ENCODE measurements at places on chromosomes 7 and 10.

- no peak for DNase-seq
Measured at GRCh38 chr7:126460664-126461063, 792.1 kb downstream of the GRM8 start.

DNA sequence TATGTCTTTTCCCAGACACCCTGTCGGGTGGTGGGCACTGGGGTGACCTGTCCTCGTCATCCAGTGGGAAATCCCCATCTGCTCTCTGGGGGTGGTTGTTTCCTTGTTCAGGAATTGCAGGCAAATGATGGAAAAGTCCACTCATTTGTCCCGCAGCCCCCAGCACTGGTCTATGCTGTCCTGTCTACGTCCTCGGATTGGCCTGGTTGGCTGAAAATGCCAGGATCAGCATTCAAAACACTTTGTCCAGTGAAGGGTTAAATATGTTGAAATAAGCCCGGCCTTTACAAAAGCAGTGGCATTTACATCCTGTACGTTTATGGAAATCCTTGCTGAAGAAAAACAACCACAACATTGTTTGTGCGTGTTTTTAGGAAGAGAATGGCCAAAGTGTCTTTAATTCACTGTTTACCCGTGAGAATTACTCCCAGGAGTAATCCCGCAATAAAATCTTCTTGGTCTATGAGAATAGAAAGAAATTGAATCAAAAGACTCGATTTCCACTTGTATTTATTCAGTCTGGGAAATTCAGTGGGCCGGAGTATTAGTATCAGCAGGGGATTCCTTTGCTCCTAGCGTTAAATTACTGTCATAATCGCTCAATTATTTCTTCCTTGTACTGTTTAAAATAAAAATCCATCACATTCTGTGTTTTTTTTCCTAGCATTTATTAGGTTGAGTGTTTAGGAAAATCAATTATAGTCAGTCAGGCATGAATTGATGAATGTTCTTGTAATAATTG lies 116.8 kb upstream of the SH2B2 start:
- no peak for DNase-seq

DNA sequence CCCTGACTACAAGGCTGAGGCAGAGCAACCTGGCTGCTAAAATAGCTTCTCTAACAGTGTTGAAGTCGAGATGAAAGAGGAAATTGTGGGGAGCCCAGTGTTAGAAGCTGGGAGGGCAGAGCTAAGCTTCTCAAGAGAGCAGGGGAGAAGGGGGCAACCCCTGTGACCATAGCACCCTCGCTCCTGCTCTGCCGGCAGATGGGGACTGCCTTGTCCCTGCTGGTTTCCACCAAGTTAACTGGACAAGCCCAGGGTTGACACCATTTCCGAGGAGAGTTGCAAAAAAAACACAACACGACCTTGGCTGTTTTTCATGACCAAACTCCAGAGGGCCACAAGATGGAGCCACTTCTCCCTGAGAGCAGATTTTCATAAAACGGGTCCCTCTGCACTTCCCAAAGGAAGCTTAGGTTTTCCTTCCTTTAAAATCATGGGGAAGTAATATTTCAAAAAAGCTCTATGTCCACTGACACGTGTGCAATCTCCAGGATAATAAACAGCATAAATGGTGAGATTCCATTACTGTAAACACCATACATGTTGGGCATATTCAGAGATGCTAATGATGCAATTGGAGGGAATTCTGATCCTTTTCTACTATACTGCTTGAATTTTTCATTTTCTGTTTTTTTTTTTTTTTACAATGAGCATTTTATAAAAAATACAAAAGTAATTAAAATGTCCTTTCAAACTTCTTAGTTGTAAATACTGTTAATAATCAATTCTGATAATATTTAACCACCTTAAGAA lies 140.4 kb downstream of the PIP4K2A start:
- no peak for DNase-seq

DNA sequence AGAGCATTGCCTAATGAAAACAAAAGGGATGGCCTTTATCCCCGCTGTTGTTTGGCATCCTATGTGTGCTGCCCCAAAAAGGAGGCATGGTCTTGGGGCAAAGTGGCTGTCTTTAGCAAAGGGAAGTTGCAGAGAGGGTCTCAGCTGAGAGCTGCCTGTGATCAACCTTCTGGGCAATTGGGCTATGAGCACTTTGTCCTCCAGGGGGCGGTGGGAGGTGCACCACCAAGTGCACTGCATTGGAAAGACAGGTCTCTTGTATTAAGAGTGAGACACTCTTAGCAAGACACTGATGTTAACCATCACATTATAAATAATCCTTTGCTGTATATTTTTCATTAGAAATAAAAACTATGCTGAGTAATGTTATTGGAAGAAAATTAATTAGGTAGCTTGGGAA lies 314.8 kb downstream of the POM121L12 start:
- DNase-seq: no peak

DNA sequence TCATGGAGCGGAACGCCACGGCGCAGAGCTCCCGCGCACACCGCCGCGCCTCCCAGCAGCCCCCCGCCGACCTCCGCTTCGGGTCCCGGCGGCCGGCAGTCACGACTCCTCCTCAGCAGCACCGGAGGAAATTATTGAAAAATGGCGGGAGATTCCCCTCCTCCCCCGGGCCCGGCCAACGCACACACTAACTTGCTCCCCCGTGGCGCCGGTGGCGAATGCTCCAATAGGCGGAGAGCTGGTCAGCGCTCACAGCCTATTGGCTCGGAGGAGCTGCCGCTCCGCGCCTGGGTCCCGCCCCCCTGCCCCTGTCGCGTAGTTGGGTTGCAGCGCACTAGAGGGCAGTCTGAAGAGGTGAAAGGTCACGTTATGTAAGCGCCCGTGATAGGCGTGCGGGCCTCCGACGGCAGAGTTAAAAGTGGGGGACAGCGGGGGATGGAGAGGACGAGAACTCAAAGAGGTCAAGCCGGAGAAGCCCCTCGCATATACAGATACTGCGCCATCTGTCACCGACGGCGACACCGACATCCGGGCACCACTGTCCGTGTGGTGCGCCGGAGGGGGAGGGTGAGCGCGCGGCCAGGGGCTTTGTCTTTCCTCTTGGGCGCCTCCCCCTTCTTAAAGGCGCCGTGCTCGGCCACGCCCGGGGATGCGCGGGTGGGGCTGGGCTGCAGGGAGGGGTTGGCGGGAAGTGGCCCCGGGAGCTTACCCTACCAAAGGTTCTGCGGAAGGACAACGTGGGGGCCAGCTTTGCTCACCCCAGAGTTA lies at the start of gene BAZ1B:
BAZ1B (minus strand) TSS at position 189 of the 768 bp plus-strand sequence. CDS start 360 bp downstream, outside the sequence.
- DNase-seq: peak; percentile 94

GRCh38 chr7:603152-603951 lies 83.7 kb upstream of the PDGFA start:
- no peak for DNase-seq

- DNase-seq: peak; percentile 56
Measured at GRCh38 chr7:135980665-135981180, 3.6 kb upstream of the MTPN start.

- no peak for DNase-seq
Measured at GRCh38 chr7:22698767-22699166, 28.2 kb upstream of the IL6 start.

DNA sequence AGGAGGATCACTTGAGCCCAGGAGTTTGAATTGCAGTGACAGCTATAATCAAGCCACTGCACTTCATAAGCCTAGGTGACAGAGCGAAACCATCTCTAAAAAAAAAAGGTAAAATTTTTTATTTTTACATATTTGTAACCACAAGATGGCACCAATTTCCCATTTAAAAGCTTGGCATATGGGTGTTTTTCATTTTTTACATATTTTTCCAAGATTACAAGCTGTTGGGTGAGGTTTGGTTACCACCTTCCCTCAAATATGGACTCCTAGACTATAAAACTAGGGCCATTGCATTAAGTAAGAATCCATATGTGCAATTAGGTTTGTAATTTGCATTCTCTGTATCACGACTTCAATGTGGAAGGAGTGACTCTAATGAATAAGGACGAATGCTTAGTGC lies 129.3 kb upstream of the ACBD5 start:
- no peak for DNase-seq

GRCh38 chr7:1922071-1922869 lies 252.2 kb downstream of the ELFN1 start:
- DNase-seq: no peak

DNA sequence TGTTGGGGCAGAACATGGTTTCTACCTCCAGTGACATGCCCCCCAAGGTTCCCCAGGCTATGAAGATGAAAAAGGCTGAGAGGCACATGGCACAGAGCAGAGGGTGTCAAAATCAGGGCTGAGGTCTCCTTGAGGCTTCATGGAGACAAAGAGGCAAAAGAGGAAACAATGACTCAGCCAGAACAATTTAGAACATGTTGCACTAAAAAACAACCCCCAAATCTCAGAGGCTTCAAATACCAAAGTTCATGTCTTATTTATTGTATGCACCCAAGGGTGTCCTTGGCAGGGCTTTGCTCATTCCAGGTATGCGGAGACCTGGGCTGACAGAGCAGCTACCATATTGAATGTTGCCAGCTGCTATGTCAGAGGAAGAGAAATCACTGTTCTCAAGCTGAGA lies 964.1 kb downstream of the GRID1 start:
- no peak for DNase-seq

DNA sequence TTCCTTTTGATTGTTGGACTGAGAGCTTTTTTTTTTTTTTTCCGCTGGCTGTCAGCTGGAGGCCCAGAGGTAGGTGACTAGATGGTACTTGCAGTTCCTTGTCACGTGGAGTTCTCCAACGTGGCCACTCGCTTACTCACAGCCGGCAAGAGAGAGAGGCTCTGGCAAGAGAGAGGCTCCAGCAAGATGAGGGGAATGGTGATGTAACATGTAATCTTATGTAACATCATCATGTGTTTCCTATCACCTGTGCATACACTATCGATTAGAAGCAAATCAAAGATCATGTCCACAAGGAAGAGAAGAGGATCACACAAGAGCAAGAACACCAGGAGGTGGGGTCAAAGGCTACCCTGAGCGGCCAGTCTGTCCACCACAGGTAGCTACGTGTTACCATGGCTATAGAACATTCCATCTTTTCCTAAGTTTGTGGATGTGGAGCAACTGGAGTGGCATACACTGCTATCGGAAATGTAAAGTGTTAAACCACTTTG lies 4.0 kb upstream of the BORCS7 start:
- no peak for DNase-seq

GRCh38 chr10:110275128-110275729 lies 29.5 kb downstream of the SMNDC1 start:
- no peak for DNase-seq

DNA sequence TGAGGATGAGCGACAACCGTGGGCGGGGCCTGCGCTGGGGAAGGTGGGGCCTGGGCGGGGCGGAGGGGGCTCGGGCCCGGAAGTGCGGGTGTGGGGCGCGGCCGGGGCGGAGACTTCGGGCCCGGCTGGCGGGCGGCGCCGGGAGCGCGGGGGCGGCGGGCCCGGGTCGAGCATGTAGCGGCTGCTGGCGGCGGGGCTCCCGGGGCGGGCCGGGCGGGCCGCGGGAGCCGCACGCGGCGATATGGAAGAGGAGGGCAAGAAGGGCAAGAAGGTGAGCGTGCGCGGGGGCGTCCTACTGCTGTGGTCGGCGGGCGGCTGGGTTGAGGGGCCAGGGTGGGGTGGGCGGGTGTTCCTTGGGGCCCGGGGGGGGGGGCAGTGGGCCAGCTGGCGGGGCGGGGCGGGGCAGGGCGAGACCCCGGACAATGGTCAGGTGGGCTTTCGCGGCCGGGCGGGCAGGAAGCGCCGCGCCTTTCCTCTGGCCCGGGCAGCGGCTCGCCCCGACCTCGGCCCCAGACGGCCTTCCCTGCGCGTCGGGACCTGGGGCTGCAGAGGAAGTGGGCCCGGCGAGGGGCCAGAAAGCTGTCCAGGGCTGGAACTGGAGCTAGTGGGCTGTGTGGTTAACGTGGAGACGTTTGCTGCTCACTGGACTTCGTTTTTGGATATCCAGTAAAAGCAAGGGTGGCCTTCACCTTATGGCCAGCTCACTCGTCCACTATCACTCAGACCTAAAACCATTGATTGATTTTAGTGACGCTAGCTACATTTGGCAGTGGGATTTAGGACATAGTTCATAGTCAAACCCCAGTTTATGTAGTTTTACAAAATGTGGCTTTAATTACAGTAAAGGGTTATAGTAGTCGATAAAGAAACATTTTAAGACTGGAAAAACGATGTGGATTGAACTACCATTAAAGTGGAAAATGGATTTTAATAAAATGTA lies at the start of gene CCM2:
CCM2 (plus strand) TSS at position 109 of the 940 bp plus-strand sequence; CDS start at position 242, 133 bp downstream.
- DNase-seq: no peak

- DNase-seq: no peak
Measured at GRCh38 chr10:819326-819725, 112.2 kb downstream of the LARP4B start.

GRCh38 chr10:48518986-48519385 lies 85.9 kb downstream of the ARHGAP22 start:
- DNase-seq: no peak

DNA sequence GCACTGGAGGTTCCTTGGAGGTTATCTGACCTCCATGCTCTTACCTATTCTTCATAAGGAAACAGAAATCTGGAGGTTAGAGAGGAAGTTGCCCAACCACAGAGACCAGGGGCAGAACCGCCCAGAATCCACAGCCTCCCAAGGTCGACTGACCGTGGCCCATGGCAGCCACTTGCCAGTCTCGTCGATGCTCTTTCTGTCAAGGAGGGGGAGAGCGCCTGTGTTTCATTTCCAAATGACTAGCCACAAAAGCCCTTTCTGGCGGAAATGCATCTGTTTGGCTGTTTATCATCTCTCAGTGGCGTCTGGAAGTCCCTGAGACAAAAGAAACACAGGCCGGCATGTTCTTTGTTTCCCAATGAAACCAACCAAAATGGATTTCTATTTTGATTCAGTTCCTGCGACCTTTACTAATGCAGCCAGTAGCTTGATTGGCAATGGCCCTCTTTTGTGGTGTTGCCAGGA lies 2.9 kb downstream of the RAMP3 start:
- DNase-seq: no peak

- DNase-seq: no peak
Measured at GRCh38 chr10:32146166-32146565, 89.9 kb upstream of the KIF5B start.

DNA sequence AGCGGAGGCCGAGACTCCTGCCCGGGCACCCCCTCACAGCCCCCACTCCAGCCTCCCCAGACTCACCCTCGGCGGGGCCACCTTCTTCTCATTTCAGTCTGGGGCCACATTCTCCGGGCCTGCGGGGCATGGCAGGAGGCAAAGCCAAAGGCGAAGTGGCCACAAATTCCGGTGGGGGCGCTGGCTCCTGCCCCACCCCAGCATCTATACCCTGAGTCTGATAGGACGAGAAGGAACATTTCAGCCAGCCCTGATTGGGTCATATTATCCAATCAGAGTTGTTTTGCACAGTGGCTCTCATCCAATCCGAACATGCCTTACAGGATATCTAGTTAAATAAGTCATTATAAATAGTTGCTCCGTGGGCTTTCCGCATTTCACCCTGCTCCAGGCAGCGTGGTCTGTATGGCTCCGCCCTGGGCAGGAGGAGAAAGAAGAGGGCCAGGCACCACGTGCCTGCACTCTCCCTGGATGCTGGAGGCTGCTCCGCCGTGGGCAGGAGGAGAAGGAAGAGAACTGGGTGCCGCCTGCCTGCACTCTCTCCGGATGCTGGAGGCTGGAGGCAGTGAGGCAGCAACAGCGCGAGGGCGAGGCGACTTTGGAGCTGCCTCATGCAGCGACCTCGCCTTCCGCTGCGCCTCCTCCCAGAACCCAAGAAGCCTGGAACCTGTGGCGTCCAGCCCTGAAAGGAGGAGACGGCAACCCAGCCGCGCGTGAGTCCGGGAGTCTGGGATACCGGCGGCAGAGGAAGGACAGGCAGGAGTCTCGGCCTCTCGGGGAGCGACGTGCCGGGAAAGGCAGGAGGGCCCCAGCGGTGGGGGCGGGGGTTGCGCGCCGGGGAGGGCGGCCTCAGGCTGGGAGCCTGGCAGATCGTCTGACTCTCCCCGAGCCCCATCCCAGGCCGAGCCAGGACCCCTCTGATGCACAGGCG lies 162.9 kb downstream of the ZNF33B start:
- DNase-seq: no peak

All from effector CD4-positive, alpha-beta T cell (primary cell).